ENCODE measurements at places on chromosomes 2 and 18. TPM values are rescaled to one million over a fixed set of nuclear protein-coding genes. Genes with fewer than 3 reads are reported as not detected.

DNA sequence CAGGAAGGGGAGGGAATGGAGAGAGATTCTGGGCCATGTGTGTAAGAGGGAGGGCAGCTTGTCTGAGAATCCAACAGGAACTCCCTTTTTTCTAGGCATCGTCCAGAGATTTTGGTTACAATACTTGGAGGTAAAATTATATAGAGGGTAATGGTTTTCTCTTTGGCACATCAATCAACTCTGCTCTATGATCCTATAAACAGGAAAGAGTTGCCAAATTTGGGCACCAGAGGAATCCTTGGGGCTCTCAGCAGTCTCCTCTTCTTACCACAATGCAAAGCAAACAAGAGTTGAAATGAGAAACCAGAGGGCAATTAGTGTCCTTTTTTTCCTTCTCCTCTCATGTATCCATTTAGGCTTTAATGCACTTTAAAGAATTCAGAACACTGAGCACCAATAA lies 243.4 kb downstream of the SLC8A1 start:
- no peak for DNase-seq

LBX2 gene
- 9.3 TPM for total RNA-seq

GRCh38 chr2:196389670-196390069 lies 218.3 kb upstream of the STK17B start:
- no peak for DNase-seq

DNA sequence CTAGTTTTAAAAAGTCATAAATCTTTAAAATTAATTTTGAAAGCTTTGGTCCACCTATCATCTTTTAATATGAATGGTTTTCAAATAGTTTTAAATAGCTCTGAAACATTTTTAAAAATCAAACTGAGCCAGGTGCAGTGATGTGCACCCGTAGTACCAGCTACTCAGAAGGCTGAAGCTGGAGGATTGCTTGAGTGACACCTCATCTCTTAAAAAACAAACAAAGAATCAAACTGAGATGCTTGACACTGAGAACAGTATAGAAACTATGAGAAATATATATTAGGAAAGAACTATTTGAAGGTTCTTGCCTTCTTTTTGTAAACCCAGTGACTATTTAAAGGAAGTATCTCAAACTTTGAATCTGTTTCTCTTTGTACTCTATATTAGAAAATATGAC lies 67.4 kb downstream of the BARD1 start:
- DNase-seq: no peak

GRCh38 chr2:56749152-56749752 lies 565.5 kb downstream of the CCDC85A start:
- DNase-seq: no peak

Data from progenitor cell of endocrine pancreas (in vitro differentiated cells).